ENCODE measurements at places on chromosomes 7 and 10.
A peak's percentile ranks its signal among the peaks of the same experiment; 100 is the strongest.

DNA sequence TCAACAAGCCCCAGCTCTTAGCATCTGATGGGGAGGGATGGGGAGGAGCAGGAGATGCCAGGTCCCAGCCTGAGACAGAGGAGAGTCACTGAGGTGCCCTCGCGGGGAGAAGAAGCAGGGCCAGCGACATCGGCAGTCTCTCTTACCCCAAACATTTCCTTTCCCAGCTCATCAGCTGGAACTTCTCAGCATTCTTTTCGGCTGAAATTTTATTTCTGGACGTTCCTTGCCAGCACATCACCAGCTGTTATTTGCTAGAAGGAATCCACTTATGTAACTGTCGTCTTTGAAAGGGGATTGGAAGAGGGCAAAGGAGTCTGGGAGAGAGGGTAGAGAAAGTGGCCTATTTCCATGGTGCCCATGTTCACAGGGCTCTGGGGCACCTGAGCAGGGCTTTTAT, 101.0 kb upstream of the SHH start:
- DNase-seq = no peak

- DNase-seq = no peak
Measured at GRCh38 chr10:17923728-17924127, 28.0 kb upstream of the SLC39A12 start.

GRCh38 chr7:139783647-139784385, 6.0 kb upstream of the HIPK2 start:
- peak; percentile 81 for DNase-seq

DNA sequence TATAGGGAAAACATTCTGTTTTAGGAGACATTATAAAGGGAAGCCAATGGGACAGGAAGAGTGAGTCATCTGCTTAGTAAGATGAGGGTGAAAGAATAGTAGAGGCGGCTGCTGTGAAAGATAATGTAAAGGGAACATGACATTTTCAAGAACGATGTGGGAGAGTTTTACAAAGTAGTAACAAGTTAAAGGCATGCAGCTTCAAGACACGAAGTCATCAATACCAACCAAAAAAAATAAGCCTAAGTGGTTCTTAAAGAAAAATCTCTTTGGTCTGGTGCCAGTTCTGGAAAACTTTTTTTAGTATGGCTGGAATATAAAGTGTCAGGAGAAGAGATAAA, 6.1 kb downstream of the GSTO1 start:
- no peak for DNase-seq

- peak; percentile 30 for DNase-seq
Measured at GRCh38 chr7:13742811-13743210, 246.7 kb downstream of the ETV1 start.

- DNase-seq = no peak
Measured at GRCh38 chr7:115840702-115841101, 189.9 kb downstream of the TFEC start.

DNA sequence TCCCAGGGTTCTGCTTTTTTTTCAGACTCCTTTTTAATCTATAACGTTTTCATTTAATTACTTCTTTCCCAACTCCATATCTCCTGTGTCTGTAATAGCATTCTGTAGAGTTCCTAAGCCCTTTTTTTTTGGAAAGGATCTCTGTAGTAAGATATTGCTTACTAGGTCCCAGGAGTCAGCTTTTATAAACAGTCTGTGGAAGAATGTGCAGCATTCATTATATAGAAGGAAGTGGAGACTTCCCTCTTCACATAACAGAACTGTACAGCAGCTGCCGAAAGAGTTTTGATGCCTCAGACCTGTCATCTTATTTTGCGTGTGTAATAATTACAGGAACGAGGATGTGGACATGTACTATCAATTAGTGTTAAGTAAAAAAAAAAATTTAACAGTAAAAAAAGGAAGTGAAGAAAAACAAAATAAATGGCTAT, 7.4 kb upstream of the STEAP4 start:
- DNase-seq = no peak

- DNase-seq = peak; percentile 43
Measured at GRCh38 chr7:43584195-43584586, 1.3 kb downstream of the STK17A start.

- DNase-seq = no peak
Measured at GRCh38 chr10:125002423-125003145, 60.7 kb downstream of the ZRANB1 start.

GRCh38 chr10:70843333-70843732, 27.6 kb downstream of the SGPL1 start:
- no peak for DNase-seq

- DNase-seq = no peak
Measured at GRCh38 chr10:71014021-71014805, 125.8 kb upstream of the PCBD1 start.

DNA sequence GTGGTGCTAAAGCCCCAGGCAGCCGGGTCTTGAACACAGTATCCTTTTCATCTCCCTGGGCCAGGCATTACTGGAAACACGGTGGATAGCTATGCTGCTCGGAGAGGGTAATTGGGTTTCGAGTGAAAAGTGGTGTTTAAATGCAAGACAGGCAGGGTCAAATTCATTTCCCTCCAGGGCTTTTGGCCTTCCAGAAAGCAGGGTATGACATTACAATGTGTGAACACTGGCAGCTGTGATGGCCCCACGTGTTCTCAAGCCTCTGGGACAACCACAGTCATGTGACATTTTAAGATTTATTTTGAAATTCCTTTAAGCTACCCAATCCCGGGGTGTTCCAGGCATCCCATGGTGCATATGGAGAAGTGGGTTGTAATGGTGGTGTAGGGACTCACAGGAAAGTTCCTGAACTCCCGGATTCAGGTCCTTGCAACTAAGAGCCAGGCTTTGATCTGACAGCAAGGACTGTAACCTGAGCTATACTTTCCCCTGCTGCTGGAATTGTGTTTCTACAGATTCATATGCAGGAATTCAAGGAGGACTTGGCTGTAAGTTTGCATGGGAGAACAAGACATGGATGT, 46.8 kb downstream of the INSYN2A start:
- no peak for DNase-seq

GRCh38 chr10:44506386-44506785, 121.5 kb upstream of the CXCL12 start:
- DNase-seq = no peak

GRCh38 chr10:99280472-99280871, 44.8 kb upstream of the HPSE2 start:
- no peak for DNase-seq

DNA sequence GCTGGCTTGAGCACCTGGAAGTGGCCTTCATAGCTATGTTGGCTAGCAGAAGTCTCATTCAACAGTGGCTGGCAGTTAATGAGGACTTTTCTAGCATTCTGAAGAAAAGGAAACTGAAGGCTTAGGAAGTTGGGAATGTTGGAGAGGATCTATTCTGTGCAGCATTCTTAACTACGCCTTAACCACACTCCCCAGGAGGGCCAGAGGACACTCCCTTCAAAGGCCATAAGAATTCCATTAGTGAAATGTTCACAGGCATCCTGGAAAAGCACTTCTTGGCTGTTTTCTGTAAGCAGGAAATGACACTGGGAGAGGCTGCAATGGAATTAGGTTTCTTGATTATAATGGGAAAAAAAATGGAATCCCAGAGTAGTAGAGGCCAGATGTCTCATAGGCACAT, 188.9 kb downstream of the ARHGAP12 start:
- DNase-seq = no peak

DNA sequence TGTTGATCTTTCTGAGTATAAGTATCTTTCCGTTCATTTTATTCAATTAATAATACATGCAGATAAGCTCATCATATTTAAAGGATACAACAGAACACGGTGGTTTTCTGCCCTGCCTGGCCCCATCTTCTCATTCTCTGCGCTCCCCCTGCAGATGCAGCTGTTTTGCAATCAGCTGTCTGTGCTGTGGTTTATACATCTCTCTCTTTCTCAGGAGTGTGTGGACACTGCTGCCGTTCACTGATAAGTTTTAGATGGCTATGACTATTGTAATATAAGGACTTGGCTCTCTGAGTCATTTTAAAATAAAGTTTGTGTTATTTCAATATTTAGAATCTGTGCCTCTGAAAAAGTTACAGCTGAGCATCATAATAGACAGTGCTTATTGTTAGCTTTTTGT, 54.5 kb downstream of the CUL1 start:
- DNase-seq = no peak

GRCh38 chr7:87127019-87127418, 25.2 kb upstream of the DMTF1 start:
- DNase-seq = no peak

DNA sequence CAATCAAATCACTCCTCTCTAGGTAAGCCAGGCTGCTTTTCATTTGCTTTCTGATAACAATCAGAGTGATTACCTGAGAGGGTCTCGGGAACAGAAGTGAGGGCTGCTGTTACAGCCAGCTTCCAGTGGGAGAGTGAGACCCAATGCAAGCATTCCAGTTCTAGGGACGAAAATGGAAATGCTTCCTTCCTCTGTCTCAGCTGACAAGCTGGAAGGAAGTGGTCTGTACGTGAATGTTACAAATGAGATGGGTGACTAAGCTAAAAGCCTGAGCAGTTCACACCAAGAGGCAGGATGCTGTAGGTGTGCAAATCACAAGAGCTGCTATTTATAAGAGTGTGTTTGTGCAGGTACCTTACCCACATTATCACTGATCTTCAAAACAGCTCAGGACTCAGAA, 772.4 kb downstream of the GRID1 start:
- no peak for DNase-seq

DNA sequence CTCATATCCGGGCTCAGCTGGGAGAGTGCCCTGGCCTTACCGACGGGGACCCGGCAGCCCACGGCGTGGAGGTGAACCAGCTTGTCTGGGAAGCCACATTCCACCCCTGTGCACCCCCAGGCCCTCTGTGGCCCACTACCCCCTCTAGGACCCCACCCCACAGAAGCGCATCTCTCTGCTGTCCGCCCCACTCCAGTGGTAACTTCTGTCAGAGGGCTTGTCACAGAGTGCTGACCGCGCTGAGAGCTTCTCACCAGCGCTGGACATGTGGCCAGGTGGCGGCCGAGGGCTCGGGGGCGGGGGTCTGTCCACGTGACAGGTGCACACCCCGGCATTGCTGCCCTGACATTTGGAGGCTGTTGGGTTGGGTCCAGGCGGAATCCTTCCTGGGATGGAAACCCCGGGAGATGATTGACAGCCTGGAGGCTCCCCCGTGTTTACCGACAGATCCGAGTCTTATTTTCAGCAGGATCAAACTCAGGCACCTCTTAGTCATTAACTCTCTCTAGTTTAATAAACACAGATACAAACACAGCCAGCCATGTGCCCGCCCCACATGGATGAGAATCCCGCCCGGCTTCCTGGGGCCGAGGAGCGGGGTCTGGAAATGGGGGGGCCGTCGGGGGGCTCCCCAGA, 5.1 kb downstream of the ELFN1 start:
- DNase-seq = no peak

- no peak for DNase-seq
Measured at GRCh38 chr10:46525824-46526681, 30.4 kb downstream of the GPRIN2 start.

DNA sequence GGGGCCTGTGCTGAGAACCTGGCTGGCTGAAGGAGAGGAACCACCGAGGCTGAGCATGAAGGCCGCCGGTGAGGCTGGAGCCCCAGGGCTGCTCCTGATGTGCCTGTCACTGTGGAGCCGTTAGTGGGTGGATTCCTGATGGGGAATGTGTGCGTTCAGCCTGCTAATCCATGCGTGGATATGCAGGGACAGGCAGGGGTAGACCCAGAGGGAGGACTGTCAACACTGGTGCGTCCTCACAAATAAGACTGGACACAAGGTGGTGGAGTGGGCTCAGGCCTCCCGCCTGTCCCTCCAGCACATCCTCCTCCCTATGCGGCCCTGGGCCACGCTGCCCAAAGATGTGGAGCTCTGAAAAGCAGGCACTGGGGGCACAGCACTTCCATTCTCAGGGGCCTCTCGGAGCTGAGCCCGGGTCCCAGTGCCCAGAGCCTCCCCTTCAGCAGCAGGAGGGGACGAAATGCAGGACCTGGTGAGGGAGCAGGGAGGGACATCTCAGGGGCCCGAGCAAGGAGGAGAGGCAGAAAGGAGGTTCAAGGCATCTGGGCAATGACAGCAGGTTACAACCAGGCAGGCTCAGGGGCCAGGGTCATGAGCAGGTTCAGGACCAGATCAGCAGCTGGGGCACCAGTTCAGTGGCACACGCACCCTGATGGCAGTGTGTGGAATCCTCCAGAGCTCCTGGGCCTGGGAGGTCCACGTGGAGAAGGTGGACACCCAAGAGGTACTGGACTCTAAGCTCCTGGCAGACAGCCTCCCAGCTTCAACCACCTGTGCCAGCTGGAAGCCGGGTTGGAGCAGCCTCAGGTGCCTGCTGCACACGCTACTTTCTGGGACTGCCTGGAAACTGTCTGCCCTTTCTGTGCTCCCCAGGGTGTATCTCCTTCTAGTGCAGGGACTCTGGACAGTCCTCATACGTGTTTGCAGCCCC, 33.5 kb upstream of the ANTXRL start:
- DNase-seq = no peak

DNA sequence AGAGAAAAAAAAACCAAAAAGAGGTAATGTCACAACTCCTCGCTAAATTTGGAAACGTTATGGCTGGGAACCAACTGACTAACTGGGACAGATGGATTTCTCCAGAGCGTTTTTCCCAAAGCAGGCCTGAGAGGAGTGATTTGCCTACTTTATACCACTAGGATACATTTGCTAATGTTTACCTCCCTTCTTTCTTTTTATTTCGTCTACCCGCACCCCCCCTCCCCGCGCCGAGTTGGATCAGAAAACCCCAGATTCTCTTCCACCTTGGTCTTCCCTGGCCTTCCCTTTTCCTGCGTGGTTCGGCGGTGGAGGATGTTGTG, 7.2 kb downstream of the CPA2 start:
- DNase-seq = no peak

DNA sequence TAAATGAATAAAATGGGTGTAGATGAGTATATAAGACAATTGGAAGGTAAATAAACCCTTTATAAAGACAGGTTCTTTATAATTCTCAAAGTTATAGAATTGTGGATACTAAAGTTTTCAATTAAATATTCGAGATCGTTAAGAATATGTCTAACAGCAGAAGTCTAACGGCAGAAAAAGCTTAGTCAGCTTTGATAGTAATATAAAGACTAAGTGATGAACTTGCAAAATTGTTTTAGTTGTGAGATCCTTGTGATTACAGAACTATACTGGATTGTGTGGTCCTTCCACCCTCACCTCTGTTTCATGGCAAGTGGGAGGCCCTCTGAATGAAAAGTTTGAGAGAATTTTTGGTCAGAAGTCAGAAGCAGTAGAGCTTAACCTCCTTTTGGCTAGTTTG, 2.3 kb downstream of the THNSL1 start:
- DNase-seq = no peak

GRCh38 chr7:101838837-101839483, 21.5 kb downstream of the CUX1 start:
- DNase-seq = no peak

DNA sequence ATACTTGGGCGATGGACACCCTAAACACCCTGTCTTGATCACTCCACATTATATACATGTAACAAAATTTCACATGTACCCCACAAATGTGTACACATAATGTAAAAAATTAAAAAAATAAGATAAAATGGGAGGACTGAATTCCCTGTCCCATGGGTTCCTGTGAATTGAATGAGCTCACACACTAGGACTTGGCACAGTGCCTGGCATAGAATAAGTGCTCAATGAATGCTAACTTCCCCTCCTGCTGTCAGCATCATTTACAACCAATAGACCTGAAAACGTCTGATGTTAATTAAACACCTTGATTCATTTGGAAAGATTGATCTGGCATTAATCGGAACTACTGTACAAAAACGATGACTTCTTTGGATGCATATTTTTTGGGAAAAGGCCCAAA, 117.3 kb upstream of the ZNF438 start:
- no peak for DNase-seq

- DNase-seq = no peak
Measured at GRCh38 chr7:27188386-27189294, 3.6 kb upstream of the HOXA11 start.

Measured in MM.1S (cell line).